NCI-H524 (cell line): ENCODE measurements at places on chromosomes 12 and 14.

DNA sequence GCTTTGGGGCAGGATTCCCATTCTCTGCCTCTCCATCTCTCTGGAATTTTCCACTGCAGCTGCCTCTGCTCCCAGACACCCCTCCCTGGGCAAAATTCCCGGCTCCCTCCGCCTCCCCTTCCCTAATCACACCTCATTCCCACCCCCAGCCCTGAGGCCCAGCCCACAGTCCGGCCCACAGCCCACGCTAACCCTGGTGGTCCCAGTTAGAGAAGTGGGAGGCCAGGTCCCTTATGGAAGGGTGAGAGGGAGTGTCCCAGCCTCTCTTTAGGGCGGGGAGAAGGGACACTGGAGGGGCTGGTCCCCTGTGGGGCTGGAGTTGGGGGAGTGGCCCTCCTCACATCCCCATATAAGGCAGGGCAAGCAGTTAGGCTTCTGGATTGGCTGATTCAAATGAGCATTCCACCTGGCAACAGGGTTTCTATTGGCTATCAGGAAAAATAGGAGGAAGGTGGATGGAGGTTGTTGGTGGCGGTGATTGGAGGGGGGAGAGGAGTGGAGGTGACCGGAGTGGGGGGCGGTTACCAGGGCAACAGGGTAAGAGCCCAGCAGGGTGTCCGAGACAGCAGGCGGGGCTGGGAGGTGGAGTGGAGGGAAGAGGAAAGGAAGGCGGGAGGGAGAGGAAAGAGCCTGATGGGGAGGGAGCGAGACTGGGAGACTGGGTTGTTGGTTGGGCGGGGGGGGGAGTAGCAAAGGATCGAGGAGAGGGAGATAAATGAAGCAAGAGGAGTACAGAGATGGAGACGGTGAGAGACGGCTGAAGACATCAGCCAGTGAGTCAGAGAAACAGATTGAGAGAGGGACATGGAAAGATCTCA lies 1.9 kb upstream of the PTMS start:
- peak; percentile 99 for DNase-seq

- no peak for DNase-seq
Observed at GRCh38 chr12:95605087-95605486, 53.8 kb upstream of the USP44 start.

- DNase-seq = no peak
Observed at GRCh38 chr14:96232506-96232905, 23.5 kb upstream of the BDKRB1 start.

DNA sequence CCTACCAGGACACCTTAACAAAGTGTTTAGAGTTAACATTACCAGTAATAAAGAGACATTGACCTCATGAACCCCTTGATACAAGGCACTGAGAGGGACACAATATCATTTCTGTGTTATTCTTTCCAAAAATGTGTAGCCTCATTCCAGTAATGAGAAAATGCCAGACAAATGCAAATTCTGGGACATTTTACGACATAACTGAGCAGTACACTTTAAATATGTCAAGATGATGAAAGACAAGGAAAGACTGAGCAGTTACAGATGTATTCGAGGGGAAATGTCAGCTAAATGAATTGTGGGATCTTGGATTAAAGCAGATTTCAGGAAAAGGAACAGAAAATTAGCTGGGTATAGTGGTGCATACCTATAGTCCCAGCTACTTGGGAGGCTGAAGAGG lies 255.6 kb downstream of the ERC1 start:
- no peak for DNase-seq

DNA sequence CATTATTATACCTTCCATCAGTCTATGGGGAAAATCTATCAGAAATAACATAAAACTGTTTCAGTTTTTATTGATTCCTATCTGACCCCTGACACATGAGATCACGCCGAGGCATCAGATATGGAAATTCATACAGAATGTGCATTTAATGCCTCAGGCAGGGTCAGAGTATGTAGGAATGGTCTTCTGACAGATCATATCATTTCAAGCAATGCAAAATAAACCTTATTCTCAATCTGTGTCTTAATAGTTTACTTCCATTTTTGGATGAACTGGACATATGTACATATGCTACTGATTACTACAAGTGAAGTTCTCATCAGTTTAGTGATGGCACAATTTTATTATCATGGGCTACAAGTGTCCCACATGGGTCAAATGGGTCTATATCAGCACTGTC lies 150.0 kb downstream of the ANKS1B start:
- DNase-seq = no peak

DNA sequence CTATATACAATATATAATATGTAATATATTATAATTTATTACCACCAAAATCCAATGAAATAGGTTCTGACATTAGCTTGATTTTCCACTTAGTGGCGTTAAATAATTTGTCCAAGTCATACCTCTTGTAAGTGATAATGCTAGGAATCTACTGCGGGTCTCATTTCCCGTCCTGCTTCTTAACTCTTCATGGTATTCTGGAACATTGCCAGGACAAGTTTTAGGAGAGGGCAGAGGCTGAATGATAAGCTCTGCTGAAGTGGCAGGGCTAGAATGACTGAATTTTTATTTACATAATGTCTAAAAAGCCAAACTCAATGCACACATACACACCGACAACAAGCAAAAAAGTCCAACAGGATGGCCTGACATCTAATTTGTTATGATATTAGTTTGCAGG lies 70.4 kb upstream of the PTPRQ start:
- DNase-seq = peak; percentile 40

- peak; percentile 5 for DNase-seq
Observed at GRCh38 chr12:16949871-16950667, 344.1 kb upstream of the LMO3 start.

GRCh38 chr12:132162508-132163031 lies 18.3 kb downstream of the NOC4L start:
- DNase-seq = no peak

DNA sequence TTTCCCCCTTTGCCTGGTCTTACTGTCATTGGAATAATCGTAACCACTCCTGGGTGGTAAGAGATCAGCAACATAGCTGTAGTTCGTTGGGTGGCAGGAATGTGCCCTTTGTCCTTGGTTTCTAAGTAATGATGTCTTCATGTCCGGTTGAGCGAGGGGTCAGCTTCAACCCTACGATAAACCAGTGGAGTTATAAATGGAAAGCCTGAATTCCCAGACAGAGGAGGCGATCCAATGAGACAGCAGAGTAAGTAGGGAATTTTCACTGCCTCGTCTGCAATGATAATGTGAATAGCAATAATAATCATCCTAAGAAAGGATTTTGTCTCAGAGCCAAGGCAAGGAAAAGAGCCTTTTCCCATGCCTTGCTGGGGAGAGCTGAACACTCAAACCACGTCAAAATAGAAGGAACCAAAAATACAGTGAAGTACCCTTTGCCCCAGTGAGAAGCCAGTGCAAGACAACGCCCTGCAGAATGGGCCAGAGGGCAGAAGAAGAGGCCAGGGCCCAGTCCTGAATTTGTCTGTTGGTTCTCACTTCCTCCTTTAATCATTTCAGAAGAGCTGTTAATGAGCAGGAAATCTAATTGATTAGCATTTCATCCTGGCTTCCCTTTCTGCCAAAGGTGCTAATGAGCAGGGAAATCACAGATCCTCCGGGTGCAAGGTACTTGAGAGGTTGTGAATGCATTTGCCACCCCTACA lies 330.7 kb downstream of the CACNA1C start:
- DNase-seq = no peak

GRCh38 chr12:130322263-130322662 lies 15.4 kb upstream of the PIWIL1 start:
- no peak for DNase-seq

- no peak for DNase-seq
Observed at GRCh38 chr14:52272375-52272774, 4.9 kb downstream of the PTGDR start.

- DNase-seq = peak; percentile 62
Observed at GRCh38 chr12:108752387-108752786, 21.1 kb upstream of the CORO1C start.

- no peak for DNase-seq
Observed at GRCh38 chr12:20089077-20089476, 279.3 kb upstream of the PDE3A start.

DNA sequence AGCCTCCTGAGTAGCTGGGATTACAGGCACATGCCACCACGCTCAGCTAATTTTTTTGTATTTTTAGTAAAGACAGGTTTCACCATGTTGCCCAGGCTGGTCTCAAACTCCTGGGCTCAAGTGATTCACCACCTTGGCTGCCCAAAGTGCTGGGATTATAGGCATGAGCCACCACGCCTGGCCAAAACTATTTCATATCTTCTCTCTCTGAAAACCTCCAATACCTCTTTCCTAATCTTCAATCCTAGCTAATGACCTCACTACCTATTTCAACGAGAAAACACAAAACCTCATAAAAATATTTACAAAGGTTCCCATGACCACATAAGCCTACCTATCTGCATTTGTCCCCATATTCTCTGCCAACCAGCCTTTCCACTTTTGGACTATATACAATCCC lies 32.3 kb upstream of the ANKS1B start:
- no peak for DNase-seq

DNA sequence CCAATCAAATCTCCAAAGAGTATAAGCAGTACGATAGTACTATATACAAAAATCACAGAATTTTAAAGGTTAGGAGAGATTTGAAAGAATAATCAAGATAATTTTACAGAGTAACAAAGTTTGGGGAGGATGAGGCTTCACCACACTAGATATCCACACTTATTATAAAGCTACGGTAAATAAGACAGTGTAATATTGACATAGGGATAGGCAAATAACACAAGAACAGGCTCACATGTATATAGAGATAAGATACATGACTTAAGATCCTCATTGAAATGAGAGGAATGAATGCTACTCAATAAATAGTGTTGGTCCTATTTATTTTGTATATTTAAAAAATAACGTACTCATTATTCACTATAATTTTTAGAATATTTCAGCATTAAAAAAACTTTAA lies 26.2 kb downstream of the NUMB start:
- no peak for DNase-seq

GRCh38 chr14:94161058-94161457 lies 13.1 kb upstream of the PPP4R4 start:
- no peak for DNase-seq
